ENCODE measurements at places on chromosomes 2 and 18.

GRCh38 chr2:27920148-27920885 lies 29.8 kb downstream of the BABAM2 start:
- no peak for DNase-seq

DNA sequence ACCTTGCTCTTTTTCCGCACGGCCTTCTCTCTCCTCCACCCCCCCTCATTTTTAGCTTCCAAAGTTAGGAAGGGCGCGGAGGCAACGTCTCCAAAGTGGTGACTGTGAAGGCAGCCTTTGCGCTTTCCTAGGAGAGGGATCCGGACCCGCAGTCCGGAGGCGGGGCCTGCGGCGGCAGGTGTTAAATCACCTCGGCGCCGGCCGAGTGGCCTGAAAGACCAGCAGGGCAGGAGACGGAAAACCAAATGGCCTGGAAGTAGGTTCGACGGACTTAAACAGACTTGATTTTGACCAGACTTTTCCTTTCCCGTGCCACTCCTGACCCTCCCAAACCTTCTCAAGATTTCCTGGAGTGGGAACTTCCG lies 615 bp downstream of the GORASP2 start:
- peak; percentile 70 for DNase-seq

- DNase-seq = no peak
Observed at GRCh38 chr2:117299451-117299850, 515.0 kb upstream of the DDX18 start.

DNA sequence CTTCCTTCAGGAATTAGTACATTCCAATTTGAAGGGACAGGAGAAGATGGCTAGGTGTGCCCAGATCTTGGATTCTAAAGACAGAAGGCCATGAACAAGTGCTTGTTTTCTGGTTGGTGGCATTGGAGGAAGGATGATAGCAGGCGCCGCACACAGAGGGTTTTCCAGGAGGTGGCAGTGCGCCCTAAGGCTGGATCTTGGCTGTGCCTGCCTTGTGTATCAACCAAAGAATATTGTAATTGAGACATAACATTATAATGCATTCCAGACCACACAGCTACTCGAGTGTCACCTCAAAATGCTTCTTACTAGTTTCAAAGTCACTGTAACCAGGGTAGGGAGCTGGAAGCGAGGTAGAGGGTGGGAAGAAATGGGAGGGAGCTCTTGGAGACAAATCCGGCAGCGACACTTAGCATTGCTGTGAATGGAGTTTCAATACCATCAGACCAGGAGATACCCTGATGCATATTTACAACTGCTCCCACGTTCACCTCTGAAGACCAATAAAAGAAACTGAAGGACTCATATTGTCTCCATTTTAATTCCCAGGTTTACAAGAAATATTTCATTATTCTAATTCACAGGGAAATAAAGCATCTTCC lies 42.5 kb downstream of the CPO start:
- peak; percentile 84 for DNase-seq

DNA sequence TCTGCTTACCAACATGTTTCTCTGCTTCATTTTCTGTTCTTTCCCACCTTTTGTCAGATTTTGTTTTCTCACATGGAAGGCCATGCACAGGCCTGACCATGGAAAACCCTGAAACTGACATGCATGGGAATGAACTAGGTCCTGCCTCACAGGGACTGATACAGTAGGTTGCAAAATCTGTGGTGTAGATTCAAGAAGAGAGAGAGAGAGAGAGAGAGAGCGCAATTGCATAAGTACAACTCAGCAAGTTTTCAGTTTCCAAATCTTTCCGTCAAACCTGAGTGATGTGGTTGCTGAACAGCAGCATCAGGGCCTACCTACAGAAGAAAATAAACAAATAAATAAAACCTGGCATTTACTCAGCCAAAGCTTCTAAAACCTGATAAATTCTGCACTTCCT lies 87.5 kb upstream of the RNF152 start:
- no peak for DNase-seq

DNA sequence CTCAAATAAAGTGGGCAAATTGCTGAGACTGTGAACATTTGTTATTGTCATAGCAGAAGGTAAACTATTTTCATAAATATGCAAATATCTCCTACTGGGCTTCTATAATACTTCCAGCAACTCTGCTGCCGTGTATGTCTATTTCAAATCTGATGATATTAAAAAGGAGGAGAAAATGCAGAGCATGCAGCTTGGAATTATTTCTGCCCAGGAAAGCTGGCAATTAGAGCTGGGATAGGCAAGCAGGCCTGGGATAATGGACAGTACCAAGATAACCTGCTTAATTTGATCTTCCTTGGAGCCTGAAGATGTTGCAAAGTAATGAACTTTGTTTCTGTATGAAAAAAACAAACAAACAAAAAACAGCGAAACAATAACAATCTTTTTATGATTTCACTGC lies 72.8 kb downstream of the HNMT start:
- DNase-seq = no peak

DNA sequence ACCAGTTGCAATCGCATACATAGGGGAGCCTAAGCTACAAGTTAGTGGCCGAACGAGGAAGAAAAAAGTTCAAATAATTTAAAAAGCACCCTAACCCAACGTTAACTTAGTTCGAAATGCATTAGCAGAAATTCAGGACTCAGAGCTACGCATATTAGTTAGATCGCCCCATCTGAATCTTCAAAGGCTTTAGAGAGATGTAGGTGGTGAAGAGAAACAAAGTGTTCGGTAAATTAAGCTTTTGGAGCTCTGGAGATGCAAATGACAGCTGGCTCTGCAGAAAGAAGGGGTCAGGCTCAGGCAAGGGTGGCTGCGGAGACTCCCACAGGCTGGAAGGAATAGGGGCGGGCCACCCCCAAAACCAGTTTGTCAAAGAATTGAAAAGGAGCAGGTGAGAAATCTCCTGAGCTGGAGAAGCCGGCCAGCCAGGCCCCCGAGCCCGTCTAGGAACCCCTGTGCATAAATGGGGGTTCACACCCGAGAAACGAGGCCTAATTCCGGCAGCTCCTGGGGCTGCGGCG lies 621 bp downstream of the TXNL1 start:
- DNase-seq = no peak

DNA sequence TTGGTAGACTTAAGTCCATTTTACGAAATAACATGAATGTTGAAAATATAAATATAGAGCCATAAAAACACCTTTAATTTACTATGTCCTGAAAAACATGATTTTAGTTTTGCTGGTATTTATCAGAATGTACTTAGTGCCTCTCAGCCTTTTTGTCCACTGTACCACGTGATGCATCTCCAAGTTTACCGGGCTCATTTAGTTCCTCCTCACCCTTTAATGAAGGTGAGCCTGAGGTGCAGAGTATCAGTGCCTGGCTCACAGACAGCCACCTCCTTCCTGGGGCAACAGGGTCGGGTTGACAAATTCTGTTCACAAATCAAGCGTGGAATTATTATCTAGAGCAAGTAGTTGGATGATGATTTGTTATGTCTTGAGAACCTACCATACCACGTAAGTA lies 420.5 kb upstream of the MEIS1 start:
- DNase-seq = no peak

DNA sequence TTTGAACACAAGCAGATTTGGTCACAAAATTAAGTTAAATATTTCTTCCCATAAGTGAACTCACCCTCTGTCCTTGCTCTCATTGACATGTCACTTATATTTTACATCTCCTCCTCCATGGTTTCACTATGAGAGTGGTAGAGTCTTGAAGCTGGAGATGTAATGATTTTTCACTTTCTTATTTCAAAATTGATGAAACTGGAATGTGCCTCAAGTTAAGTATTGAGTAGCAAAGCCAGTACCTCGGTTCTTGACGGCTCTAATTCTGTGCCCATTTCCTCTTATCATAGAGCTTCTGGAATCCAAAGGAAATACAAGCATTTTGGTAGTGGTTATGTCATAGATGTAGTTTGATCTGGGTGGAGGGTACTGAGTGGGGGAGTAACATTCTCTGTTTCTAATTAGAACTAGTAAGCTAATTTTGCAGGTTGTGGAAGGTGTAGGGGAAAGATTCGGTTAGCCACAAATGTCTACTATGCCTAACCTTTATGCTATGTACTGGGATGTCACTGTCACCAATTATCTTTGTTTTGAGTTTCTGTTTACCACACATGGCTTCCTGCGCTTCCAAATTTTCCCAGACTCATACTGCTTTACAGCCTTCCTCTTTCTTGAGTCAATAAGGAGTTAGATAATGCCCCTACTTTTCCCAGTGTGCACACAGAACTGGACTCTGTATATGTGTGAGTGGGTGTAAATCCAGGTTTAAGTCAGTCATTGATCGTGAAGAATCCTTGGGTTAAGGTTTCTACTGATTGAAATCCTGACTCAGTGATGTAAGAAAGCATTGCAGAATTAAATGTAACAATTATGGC lies 96.8 kb downstream of the DIS3L2 start:
- DNase-seq = no peak

DNA sequence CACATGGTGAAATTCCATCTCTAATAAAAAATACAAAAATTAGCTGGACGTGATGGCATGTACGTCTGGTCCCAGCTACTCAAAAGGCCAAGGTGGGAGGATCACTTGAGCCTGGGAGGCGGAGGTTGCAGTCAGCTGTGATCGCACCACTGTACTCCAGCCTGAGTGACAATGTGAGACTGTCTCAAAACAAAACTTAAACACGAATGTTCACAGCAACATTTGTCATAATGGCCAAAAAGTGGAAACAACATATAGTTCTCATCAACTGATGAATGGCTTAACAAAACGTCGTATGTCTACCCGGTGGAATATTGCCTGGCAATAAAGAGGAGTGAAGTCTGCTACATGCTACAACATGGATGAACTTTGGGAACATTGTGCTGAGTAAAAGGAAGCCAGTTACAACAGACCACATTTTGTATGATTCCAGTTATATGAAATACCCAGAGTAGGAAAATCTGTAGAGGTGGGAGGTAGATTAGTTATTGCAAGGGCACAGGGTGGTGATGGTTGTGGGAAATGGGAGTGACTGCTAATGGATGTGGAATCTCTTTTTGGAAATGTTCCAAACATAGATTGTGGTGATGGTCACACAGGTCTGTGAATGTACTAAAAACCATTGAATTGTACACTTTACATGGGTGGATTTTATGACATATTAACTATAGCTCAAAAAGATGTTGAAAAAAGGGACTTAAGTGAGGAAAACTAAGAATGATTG lies 478.2 kb downstream of the PTPRM start:
- no peak for DNase-seq

DNA sequence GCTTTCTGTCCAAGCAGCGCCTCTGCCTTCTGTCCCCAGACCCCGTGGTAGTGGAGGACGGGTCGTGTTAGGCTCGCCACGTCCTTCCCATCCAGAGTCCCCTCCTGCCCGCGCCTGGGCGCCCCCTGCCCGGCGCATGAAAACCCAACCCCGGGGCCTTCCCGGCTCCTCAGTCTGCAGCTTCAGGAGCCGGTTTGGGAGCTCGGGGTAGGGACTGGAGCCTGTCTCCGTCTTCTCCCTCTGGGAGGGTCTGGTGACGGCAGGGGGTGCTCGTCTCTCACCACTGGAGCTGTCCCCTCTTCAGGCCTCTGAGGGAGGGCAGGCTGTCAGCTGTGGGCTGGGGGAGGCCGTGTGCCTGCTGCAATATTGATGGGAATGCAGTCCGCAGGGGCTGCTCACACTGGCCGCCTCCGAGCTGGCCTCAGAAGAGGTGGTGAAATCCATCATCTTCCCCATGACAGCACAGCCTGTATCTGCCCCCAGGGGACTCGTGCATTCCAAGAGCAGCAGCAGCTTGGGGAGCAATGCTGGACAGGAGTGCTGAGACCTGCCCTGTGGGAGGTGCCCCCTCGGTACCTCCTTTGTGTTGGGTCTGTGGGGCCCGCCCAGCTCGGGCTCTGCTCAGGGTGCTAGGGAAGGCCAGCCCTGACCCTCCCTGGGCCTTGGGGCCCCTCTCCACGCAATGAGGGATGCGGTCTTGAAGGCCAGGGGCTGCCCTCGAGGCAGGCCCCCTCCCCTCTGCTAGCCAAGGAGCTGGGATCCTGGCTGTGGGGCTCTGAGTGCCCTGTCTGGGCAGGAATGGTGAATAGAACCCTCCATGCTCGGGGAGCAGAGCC lies 17.8 kb upstream of the KLHL30 start:
- DNase-seq = no peak

- DNase-seq = no peak
Observed at GRCh38 chr2:208064220-208064961, 39.1 kb upstream of the PLEKHM3 start.

- DNase-seq = no peak
Observed at GRCh38 chr2:232626584-232626983, 6.8 kb upstream of the EFHD1 start.

- no peak for DNase-seq
Observed at GRCh38 chr2:180505203-180505602, 475.2 kb upstream of the UBE2E3 start.

DNA sequence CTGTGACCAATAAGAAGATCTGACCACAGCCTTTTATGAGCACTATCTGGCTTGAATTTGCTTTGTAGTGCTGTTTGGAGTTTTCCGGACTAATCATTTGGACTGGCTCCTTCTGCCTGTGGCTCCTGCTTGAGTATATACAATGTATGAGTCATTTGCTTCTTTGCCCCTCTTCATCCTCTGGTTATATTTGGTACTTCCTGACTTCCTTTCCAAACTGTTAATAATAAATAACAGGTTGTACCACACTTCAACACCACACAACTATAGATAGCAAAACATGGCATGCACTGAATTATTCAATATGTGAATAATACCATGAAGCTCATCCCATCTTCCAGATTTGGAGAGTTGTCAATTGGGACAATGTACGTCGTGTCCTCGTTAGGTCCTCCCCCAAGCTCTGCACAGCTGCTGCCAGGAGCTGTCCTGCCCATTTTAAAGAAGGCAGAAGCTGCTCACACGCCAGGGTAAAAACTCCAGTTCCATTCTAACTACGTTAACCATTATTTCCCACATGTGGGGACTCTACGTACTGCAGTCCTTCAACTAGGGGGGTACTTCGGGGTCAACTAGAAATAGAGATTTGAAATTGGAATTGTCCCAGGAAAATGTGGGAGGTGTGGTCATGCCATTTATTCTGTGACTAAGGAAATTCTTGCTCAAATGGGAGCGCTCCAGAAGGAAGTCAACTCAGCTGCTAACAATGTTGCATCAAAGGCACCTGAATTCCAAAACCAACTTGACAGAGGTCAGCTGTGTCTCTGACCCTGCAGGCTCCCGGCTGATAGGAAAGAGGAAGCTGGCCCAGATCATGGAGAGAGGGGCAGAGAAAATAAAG lies 38.1 kb downstream of the ST8SIA5 start:
- DNase-seq = no peak

DNA sequence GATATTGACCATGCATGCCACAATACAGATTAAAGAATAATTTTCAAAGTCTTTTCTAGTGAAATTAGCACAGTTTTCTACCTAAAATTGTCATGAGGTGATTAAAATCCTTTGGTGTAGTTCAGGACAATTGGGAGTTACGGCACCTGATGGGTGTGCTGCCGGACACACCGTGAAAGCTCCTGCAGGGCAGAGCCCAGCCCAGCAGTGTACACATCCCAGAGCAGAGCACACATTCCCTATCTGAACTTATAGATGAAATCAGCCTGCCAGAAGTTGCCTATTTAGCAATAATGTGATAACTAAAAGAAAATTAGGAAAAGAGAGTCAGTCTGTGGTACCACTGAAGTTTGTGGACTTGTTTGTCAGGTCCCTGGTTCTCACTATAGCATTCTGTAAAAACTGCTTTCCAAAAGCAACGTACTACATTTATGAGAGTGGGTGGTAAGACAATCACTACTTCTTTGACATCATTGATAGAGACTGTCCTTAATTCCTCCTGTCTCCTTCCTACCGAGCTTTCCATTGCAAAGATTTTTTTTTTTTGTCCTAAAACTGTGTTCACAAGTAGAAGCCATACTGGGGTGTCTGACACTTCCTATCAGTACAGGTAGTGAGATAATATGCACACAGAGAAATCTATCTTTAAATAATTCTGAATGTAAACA lies 3.4 kb downstream of the CYTIP start:
- no peak for DNase-seq

Data from left forelimb (tissue), 1 donor.